Stimulated activated CD4-positive, alpha-beta T cell treated with anti-CD3 and anti-CD28 coated beads, TNF-alpha, amount 100 ng/mL, for 4 hours (primary cell): ENCODE measurements at places on chromosomes 4 and X.

DNA sequence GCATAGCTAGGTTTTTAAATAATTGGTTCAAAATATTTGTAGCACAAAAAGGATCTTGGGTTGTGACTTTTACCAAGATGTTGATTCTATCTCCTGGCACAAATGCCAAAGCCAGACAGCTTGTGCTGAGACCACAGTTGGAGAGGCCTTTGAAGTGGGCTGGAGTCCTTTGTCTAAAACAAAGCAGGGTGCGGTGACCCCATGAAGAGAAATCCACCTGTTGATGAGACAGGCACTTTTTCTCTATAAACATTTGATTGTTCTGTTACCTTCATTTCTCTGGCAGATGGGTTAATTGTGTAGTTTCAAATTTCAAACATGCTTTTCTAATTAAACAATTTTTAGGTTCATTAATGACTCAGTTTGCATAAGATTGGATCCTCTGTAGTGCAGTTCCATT is 56.7 kb downstream of the STOX2 start:
- DNase-seq = no peak

- DNase-seq = no peak
These were observed 73.5 kb downstream of the WDR19 start for GRCh38 chr4:39255871-39256270.

DNA sequence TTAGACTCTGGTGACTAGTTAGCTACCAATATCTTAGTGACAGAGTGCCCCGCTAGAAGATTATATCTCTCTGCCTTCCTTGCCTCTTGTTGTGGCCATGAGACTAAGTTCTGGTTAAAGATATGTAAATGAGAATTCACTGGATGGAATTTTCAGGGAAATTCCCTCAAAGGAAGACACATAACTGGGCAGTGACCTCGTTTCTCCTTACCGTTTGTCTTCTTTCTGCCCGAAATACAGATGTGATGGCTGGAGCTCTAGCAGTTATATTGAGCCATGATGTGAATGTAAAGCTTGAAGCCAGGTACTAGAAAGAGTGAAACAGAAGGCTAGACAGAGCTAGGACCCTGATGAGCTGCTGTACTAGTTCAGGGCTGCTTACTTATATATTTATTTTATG is 80.5 kb downstream of the FHDC1 start:
- no peak for DNase-seq

- no peak for DNase-seq
These were observed 697.3 kb downstream of the CCSER1 start for GRCh38 chr4:90824266-90825150.

DNA sequence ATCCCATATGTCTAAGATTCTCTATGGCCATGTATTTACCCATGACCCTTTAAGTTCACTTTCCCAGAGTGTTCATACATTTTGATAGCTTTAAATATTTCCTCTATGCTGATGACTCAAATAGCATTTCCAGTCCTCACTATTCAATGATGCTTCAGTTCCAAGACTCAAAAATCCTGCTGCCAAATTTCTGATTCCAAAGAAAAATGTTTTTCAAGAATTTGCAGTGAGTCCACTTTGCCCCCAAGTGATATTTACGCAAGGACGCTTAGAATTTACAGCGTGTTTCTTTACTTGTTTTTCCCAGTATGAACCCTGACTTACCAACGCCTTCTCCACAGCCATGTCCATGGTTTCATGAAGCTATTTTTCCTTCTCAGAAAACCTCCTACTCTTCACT is 127.9 kb upstream of the PCDH18 start:
- no peak for DNase-seq

DNA sequence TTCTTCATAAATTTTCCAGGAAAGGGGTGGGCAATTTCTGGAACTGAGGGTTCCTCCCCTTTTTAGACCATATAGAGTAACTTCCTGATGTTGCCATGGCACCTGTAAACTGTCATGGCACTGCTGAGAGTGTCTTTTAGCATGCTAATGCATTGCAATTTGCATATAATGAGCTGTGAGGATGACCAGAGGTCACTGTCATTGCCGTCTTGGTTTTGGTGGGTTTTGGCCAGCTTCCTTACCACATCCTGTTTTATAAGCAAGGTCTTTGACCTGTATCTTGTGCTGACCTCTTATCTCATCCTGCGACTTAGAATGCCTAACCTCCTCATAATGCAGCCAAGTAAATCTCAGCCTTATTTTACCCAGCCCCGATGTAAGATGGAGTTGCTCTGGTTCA is 577.8 kb downstream of the NLGN4X start:
- DNase-seq = no peak

- no peak for DNase-seq
These were observed 62.0 kb upstream of the SLC10A4 start for GRCh38 chr4:48421101-48421500.

GRCh38 chrX:22121161-22121560 is 89.0 kb downstream of the PHEX start:
- DNase-seq = no peak

- no peak for DNase-seq
These were observed 37.7 kb downstream of the FRYL start for GRCh38 chr4:48742412-48742811.
